Neural progenitor cell (in vitro differentiated cells): ENCODE measurements at places on chromosomes 12 and 14.

DNA sequence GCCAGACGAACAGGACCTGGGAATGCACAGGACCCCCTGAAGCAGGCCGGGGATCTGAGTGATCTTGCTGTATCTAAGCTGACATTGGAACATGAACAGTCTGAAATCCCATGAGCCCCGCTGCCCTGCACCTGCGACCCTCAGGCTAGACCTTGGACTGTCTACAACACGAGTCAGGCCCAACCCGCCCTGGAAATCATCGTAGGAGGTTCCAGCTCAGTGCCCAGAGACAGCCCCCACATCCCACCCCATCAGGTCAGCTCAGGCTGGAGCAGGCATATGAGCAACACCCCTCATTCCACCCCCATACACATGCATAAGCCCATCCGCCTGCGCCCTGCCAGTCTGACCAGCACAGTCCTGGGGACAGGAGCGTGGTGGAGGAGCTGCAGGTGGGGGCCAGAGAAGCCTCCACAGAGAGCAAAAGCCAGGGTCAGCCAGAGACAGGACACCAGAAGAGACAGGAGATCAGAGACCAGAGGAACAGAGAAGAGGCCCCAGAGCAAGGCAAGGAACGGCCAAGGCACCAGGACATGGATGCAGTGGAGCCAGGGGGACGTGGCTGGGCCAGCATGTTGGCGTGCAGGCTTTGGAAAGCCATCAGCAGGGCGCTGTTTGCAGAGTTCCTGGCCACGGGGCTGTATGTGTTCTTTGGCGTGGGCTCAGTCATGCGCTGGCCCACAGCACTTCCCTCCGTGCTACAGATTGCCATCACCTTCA, at the start of gene AQP6:
Gene AQP6, plus strand, starts transcription at position 307 of the 720 bp plus-strand sequence. Its CDS starts 227 bp downstream, at position 534.
- no peak for DNase-seq

DNA sequence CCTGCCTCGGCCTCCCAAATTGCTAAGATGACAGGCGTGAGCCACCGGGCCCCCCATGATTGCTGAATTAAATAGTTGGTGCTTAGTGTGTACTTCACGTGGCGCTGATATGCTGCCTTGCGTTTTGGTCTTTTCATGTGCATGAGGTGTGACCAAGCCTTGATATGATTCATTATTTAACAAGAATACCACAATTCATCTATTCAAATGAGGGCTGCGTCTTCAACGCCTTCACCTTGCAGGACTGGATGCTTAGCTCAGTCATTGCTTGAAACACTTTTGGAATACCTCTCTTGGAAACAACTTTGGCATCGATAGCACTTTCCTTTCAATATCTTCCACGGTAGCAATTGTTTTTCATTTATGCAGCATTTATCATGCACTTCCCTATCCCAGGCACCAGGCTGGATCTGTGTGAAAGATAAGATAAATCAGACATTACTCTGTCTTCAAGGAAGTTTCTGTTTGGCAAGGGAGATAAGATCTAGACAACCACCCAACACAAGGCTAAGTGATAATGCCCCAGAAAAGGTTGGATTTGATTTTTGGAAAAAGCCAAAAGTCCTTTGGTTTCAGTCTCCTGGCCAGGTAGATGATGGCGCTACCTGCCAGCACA, 1.3 kb upstream of the TEAD4 start:
- no peak for DNase-seq

DNA sequence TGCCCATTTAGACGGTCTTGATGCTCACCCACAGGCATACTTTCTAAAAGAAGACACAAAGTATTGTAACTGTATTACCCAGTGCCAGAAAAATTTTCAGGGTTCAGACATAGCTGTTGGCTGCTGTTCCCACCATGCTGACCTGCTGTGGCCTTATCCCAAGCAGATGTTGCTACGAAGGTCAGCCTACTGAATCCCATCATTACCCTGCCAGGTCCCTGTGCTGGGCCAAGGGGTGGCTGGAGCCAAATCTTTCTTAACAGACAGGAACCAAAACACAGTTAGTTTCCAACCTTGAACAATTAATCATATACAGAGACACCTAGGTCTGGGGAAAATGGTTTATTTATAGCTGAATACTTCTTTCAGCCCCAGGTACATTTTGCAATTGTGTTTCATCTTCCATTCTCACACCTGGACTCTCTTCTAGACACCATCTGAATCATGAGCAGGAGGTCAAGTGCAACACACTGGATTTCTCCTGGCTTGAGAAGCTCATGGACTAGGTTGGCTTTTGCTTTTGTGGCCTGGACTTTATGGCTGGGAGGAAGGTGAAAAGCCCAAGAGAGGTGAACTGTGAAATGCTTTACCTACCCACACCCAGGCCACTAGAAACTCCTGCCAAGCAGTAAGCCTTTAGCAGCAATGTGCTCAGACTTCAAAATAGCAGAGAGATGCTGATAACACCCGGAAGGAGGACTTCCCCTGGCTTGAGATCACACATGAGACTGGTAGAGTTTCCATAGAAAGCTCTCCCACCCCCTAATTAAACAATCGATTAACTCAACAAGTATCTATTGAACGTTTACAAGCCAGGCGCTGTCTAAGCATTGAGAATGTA, 150.1 kb downstream of the SUDS3 start:
- DNase-seq, result no peak

DNA sequence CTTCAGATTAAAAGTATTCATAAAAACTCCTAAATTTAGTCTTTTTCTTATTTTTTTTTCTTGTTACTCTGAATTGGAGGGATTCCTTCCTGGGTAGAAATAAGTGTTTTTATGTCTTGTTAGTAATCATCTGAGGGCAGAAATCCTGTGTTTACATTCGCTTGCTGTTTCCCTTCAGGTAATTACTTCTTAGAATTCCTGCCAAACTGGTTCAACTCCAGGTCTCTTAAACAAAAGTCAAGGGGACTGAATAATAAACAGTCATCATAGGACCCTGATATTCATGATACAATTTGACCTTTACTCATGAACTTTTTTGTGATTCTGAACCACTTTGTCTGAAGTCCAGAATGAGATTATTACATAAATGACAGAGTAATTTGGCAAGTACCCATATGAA, 843.9 kb downstream of the FLRT2 start:
- DNase-seq, result no peak

- DNase-seq, result no peak
Measured at GRCh38 chr12:50087995-50088394, 2.9 kb downstream of the SMARCD1 start.

GRCh38 chr14:97543816-97544215, 746.6 kb downstream of the VRK1 start:
- no peak for DNase-seq

DNA sequence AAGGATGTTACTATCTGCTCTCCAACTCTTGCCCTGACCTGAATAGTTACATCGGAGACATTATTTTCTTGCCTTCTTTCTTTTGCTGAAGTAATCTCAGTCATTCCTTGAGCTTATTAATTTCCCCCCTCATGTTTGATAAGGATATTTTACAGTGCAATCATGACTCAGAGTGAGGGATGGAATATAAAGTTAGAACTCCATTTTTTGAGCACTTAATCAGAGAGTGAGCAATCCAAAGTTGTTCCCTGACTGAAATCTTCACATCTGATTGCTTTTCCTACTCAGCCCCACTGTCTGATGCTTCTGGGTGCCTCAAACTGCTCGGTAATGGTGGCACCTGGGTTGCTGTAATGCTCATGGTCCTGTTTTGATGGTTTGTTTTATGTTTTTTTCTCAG, 142.7 kb upstream of the SEL1L start:
- DNase-seq, result no peak

GRCh38 chr12:51360315-51360714, 13.8 kb upstream of the CELA1 start:
- DNase-seq, result no peak

DNA sequence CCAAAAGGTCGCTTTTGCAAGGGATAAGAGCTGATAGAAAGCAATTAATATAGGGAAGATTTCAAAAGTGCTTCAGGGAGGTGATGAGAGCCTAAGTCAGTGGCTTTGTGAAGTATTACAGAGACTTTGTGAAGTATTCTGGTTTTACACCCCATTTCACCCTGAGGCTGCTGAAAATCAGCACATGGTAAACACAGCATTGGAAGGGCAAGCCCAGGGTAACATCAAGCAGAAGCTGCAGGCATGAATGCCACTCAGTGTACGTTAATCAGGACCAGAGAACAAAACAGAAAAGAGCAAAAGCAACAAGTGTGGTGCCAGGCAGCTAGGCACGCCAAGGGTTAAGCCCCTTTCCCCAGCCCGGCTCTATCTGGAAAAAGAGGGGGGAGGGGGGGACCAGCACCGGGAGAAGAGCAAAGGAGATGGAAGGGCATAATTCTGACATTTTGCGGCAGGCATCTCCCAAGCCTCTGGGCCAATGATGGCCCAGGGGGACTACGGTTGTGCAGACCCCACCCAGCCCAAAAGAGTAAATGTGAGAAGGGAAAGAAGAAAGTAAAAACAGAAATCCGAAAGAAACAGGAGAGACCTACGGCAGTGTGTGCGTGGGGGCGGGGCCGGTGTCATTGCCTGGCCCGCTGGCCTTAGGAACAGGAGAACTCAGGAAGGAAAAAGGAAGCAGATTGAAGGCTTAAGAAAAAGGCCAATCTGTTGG, 58.9 kb downstream of the DHRS2 start:
- peak; percentile 37 for DNase-seq

DNA sequence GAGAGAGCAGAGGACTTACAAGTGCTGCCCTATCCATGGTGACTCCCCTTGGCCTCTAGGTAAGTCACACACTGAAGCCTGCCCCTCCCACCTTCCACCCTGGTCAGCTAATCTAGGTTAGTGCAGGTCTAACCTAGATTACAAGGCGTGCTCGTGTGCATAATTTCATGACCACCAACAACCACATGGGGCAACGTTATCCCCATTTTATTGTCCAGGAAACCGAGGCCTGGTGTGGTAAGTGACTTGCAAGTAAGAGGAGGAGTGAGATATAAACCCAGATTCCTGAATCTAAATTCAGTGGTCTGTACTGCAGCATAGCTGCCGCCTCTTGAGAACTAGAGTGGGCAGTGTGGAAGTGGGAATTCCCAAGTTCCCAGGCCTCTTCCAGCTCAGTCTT, 171.1 kb downstream of the DAD1 start:
- DNase-seq, result no peak

GRCh38 chr14:37230551-37231194, 32.9 kb downstream of the MIPOL1 start:
- DNase-seq, result peak; percentile 84

- DNase-seq, result no peak
Measured at GRCh38 chr12:28497889-28498411, 307.7 kb downstream of the CCDC91 start.

GRCh38 chr12:11824736-11825135, 175.3 kb downstream of the ETV6 start:
- no peak for DNase-seq

DNA sequence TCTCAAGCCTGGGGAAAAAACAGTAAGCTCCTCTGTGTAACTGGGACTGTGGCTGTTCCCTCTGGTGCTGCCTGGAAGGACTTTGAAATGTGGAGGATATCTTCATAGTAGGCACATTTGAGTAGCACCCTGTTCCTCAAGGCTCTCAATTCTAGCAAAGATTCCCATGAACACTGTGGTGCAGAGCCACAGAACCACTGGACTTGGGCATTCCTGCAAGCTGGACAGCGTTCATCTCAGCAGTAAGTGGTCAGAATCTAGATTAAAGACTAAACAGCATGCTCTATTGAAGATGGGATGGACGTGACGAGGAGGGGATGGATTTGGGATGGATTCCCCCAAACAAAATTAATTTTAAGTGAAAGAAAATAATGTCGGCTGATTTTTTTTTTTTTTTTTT, 9.4 kb upstream of the YBX3 start:
- no peak for DNase-seq

DNA sequence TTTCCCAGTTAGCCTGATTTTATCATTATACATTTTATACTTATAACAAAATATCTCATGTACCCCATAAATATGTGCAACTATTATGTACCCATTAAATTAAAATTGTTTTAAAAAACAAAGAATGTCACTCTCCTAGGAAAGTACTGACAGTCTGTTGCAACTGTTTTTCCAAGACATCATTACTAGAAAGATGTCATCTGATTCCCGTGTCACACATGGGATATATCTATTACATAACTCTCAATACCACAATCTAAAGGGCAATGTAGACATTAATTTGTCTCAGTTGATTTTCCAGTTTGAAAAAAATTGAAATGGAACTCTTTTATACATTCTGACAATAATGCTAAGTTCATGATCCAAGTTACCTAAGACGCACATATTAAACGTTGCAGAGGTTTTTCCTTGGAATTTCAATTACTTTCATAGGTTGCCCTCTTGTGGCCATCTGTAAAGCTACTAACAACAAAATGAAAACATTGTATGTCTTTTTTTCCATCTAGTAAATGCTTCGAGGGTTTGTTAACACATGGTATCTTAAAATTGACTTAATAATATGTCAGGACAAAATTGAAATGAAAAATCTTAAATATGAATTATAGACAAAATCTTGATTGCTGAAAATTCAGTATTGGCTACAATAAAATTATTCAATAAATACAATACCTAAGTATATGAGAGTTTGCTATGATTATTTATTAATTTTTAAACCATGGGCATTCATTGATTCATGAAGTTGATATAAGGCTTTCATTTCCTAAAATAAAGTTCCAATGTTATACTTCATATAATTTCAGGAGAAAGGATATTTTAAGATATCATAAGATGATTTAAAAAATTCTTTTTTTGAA, 131.6 kb downstream of the PPFIA2 start:
- DNase-seq, result peak; percentile 63
